Stimulated activated effector memory CD8-positive, alpha-beta T cell treated with anti-CD3 and anti-CD28 coated beads, Interleukin-12 subunit alpha, Interleukin-12 subunit beta, amount 100 ng/mL, for 72 hours (primary cell): ENCODE measurements at places on chromosomes 13 and 19.

GRCh38 chr19:40908976-40909375 lies 26.9 kb upstream of the CYP2A7 start:
- DNase-seq: peak; percentile 53

DNA sequence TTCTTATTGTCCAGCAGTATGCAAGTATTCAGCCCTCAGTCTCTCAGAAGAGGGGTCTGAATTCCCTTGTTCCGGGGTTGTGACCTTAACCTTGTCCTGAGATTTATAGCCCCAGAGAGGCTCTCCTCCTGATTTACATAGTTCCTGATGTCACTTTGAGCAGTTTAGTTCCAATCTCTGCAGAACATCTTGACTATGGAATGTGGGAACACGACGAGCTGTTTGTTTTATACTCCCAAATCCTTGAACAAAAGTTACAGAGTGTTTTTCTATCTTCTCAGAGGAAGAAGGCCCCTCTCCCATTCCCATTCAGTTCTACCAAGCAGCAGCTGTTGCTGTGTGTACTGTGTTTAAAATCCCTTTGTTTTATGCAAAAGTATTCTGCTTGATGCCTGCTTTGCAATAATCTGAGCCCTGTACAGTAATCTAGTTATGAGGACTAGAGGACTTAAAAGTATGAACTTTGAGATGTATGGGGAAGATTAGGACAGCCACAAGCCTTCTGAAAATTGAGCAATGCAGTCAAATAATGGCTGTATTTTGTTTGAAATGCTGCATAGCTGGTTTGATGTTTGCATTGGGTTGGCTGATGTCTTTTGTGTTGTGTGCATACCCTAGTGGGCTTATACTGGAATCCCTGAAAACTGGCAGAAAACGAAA lies 74.7 kb downstream of the KL start:
- no peak for DNase-seq

DNA sequence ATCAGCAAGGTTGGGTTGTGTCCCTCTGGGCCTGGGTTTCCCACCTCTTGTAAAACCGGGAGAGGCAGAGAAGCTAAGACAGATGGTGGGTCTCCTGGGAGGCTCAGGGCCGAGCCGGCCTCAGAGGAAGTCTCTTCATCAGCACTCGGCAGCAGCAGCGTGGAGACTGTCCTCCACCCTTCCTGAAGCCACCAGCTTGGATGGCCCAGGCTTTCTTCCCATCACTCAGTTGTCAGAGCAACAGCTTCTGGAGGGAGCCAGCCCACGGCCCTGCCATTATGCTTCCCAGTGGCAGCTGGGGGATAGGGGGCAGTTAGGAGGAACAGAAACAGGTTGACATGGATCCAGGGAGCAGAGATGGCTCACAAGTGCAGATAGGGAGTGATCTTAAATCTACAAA lies 191.0 kb downstream of the KATNAL1 start:
- no peak for DNase-seq

DNA sequence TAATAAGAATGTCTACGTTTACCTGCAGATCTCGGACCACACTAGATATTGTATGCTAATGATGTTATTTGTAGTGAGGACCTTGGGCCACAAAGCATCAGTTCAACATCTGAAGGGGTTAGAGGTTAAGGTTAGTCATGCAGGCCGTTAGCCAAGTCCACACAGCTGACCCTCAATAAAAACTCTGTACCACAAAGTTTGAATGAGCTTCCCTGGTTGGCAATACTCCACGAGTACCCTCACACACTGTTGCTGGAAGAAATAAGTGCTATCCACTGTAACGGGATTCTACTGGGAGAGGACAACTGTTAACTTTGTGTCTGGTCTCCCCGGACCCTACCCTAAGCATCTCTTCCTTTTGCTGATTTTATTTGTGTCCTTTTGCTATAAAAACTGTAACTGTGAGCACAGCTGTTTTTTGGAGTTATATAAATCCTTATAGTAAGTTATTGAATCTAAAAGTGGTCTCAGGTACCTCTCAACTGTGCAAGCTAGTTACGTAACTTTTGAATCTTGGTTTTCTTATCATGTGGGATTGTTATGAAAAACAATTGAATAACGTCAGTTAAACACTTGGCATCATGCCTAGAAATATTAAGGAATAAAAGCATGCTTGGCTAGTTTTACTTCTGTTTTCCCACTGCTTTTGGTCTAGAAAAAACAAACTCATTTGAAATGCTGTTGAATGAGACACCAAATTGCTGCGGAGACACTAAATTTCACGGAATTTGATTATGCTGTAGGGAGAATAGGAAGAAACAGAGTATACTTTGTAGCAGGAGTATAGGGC lies 181.5 kb downstream of the DNAJC3 start:
- DNase-seq: no peak

DNA sequence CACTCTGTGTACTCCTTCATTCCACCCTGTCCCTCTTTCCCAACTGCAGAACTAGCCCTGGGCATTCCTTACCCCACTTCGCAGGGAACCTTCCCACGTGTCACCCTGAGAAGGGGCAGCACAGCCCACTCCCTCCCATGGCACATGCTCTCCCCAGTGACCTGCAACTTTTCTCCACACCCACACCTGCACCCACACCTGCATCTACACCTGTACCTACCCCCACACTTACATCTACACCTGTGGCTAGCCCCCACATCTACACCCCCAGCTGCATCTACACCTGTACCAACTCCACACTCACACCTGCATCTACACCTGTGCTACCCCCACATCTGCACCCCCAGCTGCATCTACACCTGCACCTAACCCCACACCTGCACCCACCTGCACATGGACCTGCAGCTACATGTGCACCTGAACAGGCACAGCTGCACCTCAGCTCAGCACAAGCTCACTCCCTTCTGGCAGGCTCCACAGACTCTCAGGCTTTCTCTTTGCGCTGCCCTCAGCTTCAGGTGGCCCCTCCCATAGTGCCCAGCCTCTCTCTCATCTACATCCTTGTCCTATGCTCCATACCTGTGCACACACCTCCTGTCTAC lies 234.1 kb downstream of the TUBA3C start:
- no peak for DNase-seq

- no peak for DNase-seq
These were observed 31.4 kb downstream of the DNAJC3 start for GRCh38 chr13:95708391-95708774.

GRCh38 chr13:53201454-53202225 lies 173.0 kb downstream of the OLFM4 start:
- DNase-seq: no peak

- DNase-seq: no peak
These were observed 8.4 kb upstream of the ECH1 start for GRCh38 chr19:38839816-38840582.

DNA sequence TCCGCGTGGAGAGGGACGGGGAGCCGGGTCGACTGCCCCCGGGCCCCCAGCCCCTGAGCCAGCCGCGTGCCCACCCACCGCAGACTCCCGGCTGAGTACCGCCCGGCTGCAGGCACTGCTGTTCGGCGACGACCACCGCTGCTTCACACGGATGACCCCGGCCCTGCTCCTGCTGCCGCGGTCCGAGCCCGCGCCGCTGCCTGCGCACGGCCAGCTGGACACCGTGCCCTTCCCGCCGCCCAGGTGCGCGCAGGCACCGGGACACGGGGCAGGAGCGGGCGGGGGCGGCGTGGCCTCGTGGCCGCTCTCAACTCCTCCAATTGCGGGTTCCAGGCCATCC lies 1.6 kb downstream of the AMH start:
- no peak for DNase-seq

GRCh38 chr19:4897146-4897545 lies 5.5 kb downstream of the ARRDC5 start:
- no peak for DNase-seq
